ENCODE measurements at places on chromosomes 2 and 18. TPM values are rescaled to one million over a fixed set of nuclear protein-coding genes. Genes with fewer than 3 reads are reported as not detected.
A peak's percentile ranks its signal among the peaks of the same experiment; 100 is the strongest.

The ALPP gene
- not detected for total RNA-seq

The KATNAL2 gene
- 2.1 TPM for total RNA-seq

The IL1F10 gene
- not detected for total RNA-seq

The TEKT4 gene
- 0.13 TPM for total RNA-seq

The FAP gene
- total RNA-seq, result not detected

The GRHL1 gene
- 0.19 TPM for total RNA-seq

The GREB1L gene
- not detected for total RNA-seq

The MATN3 gene
- not detected for total RNA-seq

DNA sequence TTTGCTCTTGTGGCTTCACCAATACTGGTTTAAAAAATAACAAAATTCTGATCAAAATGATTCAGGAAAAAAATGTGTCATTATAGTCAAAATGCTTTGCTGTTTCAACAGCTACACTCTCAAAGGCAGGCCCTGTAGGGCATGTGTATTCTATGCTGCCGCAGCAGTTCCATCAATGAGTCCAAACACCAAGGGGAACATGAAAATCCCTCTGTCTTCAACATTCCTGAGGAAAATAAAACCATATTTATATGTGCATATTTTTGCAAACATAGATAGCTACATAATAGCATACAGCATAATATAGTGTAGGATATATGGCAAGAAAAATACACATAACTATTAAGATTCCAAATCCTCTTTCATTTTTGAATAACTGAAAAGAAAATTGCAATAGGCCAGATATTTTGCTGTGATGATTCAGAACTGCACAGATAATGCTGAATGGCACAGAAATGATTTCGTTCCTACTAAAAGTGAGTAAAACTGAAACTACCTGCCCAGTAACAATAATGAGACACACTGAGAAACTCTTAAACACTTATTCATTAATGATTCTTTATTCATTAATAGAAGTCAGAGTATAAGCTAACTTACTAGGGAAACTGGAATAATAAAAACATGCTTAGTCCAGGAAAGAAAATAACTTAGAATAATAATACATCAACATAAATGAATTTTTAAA lies 343.8 kb downstream of the SUCLG1 start:
- no peak for DNase-seq

DNA sequence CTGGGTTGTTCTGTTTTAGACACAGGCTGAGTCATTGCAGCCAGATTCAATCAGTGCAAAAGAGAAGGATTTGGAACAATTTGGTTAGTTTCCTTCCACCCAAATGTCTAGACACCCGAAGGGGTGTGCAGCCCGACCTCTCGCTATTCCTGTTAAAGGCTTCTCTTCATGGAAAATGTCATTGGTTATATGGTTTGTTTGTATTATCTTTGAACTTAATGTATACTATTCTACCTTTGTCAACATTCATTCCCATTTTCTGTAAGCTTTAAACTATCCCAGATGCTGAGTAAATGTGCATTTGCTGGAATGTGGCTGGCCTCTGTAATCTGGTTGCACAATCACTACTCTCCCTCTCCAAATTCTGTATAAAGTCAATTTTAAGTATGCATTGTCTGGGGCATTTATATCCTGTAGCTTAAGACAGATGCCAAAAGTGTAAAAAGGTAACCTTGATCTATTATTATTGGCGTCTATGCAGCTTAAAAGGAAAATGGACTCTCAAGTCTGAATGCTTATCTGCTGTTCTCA lies 80.4 kb upstream of the RND3 start:
- no peak for DNase-seq

GRCh38 chr2:165044505-165045303 lies 89.4 kb upstream of the SLC38A11 start:
- DNase-seq, result no peak

- no peak for DNase-seq
Observed at GRCh38 chr2:144083211-144083610, 436.7 kb downstream of the ZEB2 start.

DNA sequence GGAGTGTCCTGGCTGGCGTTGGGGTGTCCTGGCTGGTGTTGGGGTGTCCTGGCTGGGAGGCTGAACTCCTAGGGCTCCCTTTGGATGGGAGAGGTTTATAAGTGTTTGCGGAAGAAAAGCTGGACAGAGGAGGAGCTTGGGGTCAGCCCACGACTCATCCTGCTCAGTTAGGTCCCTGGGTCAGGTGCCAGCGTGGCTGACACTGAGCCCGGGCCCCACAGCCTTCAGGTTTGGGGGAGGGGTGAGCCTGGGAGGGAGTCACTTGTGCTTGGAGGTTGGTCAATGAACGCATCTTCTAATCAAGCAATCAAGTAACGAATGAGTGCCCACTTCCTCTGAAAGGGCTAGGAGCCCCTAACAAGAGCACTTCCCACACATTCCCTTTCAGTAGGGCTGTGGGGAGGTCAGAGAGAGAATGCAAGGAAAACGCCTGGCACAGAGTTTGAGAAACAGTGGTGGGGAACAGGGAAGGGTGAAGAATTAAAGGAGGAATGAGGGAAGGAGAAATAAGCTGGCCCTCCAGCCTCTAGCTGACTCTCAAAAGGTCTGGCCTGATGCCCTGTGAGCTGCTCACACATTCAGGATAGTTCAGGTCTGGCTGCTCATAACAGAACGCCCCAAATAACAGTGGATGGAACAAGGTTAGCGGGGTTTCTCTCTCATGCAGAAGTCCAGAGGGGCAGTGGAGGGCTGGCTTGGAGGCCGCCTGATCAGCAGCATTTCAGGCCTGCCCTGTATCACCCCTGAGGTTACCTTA lies 670 bp downstream of the KCNIP3 start:
- DNase-seq, result no peak

DNA sequence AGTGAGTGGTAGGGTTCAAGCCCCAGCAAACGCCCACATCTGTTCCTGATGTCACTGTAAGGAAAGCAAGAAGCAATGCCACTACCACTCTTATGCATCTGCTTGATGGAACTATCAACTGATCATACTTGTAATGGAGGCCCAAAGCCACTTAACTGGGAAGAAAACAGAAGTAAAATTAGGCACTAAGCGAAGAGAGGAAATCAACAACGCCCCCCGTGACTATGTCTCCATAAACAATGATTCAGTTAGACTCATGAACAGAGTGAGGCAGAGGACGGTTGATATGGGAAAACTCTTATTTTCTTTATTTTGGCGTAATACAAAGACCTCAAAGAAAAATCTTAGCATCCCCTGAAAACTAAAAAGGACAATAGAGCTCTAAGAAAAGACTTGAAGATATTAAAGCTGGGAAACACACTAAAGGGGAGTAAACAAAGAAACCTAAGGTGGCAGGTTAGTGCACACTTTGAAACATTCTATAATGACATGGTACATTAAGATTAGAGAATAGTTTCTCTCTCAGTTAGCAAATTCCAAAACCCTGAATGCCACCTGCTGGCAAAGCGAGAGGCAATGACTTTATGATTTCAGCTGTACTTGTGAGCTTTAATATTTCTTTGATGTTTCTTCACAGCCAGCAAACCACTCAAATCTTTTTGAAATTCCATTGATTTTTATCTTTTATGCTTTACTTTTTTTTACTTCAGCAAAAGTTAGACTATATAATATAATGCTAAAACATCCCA lies 86.5 kb downstream of the LRP2 start:
- DNase-seq, result no peak

GRCh38 chr2:72809095-72809494 lies 16.7 kb downstream of the EXOC6B start:
- no peak for DNase-seq

DNA sequence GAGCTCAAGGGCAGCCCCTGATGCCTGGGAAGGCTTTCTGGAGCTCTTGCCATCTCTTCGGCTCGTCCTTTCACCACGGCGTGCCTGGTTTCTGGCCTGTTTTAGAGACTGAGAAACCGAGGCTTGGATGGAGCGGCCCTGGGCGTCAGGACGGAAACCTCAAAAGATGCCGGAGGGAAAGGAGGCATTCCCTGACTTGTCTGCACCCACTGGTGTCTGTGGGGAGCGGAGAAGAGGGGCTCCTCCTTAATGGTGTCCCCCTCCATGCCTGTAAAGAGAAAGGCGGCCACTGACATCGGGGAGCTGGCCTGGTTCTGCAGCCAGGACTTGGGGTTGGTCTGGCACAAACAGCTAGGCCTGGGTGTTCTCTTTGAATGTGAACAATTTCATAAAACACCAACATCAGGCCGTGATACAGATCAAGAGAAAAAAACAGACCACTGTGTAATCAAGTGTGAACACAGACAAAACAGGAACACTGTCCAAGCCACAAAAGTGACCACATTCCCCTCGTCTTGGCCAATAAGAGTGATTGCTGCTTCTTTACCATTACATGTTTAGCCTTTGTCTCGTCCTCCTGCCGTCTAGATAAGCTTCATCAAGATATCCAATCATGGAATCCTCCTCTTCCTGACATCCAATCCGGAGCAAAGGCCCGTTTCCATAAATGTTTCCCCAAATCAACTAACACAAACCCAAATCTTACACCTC lies 633 bp upstream of the ILKAP start:
- peak; percentile 11 for DNase-seq

GRCh38 chr2:55902429-55902828 lies 21.2 kb downstream of the EFEMP1 start:
- DNase-seq, result no peak

- DNase-seq, result no peak
Observed at GRCh38 chr2:18749912-18750526, 160.7 kb upstream of the NT5C1B start.

GRCh38 chr2:165593081-165593480 lies 123.6 kb downstream of the CSRNP3 start:
- DNase-seq, result no peak

- no peak for DNase-seq
Observed at GRCh38 chr2:7014174-7014640, 97.0 kb downstream of the RNF144A start.

GRCh38 chr2:43102366-43103092 lies 123.9 kb downstream of the ZFP36L2 start:
- no peak for DNase-seq

DNA sequence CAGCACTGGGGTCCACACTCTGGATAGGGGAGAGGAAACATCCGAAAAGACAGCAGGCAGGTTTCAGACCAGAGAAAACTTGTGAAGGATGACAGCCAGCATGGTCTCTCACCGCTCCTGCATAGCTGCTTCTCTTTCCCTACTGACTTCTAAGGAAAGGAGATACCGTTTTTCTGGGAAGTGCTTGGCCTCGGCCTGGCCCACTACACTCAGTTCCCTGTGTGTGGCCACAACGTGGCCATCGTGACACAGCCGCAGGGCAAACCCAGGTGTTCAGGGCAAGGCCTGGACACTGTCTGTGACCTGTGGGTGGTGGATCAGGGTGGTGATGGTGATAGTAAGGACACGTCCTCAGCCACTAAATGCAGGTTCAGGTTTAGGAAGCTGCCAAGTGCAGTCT lies 34.2 kb upstream of the ACAA2 start:
- no peak for DNase-seq

GRCh38 chr2:217231212-217231611 lies 371.3 kb upstream of the TNP1 start:
- no peak for DNase-seq

DNA sequence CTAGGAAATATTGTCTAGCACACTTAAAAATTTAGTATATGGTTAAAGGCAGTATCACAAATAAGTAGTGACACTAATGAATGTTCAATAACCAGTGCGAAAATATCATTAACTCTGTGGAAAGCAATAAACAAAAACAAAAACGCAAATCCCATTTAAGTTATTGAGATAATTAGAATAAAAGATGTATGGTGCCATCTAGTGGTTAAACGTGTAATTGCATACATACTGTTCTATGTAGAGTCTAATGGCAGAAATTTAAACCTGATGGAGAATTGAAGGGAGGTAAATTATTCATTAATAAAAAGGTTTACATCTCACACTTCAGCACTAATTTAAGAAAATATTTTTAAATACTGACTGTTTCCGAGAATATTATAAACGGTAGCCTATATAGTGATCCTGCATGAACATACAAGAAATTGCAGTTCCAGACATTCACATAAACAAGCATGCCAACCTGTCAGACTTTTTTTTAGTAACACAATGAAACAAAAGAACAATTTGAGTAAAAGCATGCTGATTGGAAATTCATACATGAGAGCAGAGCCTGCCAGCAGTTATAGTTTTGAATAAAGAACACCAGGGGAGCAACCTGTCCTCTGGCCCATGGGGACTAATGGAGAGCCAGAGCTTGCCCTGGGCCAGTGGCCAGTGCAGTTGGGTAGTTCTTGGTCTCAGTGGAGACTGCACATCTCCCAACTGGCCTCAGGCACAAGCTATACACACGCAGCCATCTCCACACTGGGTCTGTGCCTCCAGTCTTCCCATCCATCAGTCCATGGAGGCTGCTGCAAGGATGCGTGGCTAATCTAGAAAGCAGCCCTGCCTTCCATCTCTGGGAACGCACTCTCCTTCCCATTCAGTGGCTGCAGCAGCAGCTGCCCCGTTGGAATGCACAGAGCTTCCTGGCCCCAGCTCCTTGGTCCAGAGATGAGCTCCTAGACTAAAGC lies 28.0 kb downstream of the GCG start:
- peak; percentile 9 for DNase-seq

DNA sequence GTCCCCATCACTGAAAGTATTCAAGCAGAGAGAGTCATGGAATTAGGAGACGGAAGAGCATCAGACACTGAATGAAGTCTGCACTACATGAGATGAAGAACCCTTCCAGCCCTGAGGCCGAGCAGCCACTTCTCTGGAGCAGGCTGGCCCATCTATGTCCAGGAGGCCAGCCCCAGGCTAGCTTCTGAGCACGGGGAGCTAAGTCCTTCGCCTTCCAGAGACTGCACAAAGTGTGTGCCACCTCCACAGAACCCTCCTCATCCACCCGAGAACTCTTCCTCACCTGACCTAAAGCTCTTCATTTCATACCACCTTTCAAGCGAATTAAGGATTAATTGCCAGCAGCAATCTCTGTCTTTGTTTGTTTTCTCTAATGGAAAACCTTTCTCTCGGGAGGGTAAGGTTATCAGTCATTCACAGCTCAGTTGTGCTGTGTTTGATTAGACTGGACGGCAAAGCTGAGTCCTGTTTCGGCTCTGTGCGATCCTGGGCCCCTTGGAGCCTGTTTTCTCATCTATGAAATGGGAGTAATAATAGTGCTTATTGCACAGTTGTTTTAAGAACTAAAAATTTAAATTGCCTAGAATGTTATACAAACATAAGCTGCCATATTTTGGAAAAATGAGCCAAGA lies 38.0 kb downstream of the SCTR start:
- DNase-seq, result no peak

DNA sequence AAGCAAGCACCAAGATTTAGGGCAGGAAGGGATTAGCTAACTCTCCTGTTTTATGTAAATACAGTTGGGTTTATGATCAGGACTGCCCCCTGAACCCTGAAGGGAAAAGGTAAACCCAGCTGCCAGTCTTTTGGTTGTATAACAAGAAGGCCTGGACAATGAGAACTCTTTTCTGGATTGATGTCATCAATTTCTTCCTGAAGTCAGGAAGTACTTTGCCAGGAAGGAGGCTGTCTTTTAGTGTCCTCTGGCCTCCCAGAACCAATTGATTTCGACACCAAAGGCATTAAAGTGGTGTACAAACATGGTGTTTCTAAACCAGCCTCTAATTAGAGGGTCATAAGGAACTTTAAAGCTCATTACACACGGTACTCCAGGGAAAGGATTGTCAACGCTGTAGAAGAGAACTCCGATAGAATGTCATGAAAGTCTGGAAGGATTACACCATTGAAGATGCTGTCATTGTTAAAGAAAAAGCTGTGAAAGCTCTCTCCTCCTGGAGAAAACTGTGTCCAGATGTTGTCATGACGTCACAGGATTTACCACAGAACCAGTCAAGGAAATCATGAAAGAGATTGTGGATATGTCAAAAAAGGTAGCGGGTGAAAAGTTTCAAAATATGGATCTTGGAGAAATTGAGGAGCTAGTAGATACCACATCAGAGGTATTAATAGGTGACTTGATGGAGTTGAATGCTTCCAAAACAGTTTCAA lies 78.8 kb downstream of the ANKRD12 start:
- DNase-seq, result no peak

All from GM12878 (cell line).